ENCODE measurements at places on chromosomes 13 and 19. TPM values are rescaled to one million over a fixed set of nuclear protein-coding genes. Genes with fewer than 3 reads are reported as not detected.

DNA sequence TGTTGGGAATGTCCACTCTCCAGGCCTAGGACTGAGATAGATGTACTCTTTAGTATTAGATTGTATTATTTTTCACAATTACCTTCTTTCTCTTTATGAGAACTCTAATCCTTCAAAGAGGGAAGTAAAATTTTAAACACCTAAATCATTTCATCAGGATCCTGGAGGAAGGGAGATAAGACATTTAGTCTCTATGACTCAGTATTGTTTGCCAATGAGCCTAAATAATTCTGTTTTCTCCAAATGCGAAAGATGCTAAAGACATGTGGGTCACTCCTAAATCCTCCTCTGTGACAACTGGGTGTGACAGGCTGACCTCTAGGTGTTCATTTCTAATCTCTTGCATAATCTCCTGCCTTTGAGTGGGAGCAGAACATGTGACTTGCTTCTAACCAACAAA, 1736.6 kb upstream of the MIR17HG start:
- H3K4me1 ChIP-seq: no peaks in the 10 kb centered on the region
- no peaks in the 10 kb centered on the region for H3K27me3 ChIP-seq
- no peak overlapping the region for H3K27ac ChIP-seq
- DNase-seq: no peak
- no peak overlapping the region for H3K4me3 ChIP-seq

Gene ZNF418
- 19.4 TPM for total RNA-seq

Gene CAMSAP3
- 0.19 TPM for total RNA-seq

GRCh38 chr19:55644842-55645511, 1.5 kb downstream of the ZNF581 start:
- H3K4me3 ChIP-seq: no peak overlapping the region
- no peak overlapping the region for H3K27ac ChIP-seq
- H3K36me3 ChIP-seq: peaks cover 12% of the 10 kb centered on the region
- no peak for DNase-seq

DNA sequence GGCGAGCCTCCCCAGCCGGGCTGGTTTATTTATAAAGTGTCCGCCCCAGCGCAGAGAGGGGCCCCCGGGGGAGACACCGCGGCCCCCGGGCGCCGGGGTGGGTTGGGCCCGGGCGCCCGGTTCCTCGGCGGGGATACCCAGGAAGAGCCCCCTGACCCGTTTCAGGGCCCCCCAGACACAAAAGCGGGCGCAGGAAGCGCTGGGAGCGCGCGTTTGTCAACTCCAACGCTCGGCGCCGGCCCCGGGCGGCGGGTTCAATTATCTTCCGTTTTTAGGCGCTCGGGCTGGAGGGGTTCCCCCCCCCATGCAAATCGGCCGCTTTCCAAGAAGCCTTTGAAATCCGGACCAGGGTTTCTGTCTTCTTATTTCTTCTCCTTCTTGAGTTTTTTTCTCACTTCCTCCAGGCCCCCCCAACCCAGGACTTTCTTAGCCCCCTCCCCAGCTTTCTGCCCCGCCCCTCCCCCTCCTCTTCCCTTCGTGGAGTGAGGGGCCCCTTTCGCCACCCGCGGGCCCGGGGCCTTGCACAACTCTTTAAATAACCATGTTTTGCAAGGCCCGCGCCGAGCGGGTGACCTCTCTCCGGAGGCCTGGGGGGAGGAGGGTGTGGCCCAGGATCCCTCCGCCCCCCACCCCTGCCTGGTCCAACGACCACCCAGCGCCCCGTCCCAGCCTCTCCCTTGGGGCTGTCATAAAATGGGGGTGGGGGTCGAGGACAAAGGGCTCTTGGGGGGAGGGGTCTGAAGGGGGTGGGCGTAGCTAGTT, 935 bp downstream of the ARID3A start:
- H3K27me3 ChIP-seq: no peaks in the 10 kb centered on the region
- H3K4me3 ChIP-seq: peak overlapping the region; percentile 88
- peaks cover 14% of the 10 kb centered on the region for H3K36me3 ChIP-seq
- peak overlapping the region; percentile 82 for H3K27ac ChIP-seq
